ENCODE measurements at places on chromosomes 2 and 18.
A peak's percentile ranks its signal among the peaks of the same experiment; 100 is the strongest.

DNA sequence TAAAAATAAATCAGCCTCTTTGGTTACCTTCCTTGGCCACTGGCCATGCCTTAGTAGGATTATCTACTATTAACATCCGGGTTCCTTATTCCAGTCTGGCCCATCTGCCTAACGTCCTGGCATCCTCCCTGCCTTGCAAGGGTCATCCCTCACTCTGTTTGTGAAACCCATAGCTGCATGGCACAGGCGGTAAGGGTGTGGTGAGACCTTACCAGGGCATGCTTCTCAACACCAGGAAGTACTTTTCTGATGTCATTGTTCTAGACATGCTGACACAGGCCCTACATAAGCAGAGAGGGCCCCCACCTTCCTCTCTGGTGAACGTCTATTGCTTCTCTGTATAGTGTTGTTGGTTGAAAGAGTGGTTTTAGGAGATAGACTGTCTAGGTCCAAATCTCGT is 296.8 kb upstream of the SPRED2 start:
- no peak for DNase-seq

GRCh38 chr2:26300234-26300925 is 45.6 kb upstream of the SELENOI start:
- DNase-seq: no peak

GRCh38 chr2:240259201-240259923 is 118.9 kb upstream of the OTOS start:
- DNase-seq: no peak

GRCh38 chr2:73020657-73021370 is 50.7 kb downstream of the SFXN5 start:
- no peak for DNase-seq

- DNase-seq: no peak
Observed at GRCh38 chr18:46070232-46070631, 1.8 kb downstream of the PSTPIP2 start.

DNA sequence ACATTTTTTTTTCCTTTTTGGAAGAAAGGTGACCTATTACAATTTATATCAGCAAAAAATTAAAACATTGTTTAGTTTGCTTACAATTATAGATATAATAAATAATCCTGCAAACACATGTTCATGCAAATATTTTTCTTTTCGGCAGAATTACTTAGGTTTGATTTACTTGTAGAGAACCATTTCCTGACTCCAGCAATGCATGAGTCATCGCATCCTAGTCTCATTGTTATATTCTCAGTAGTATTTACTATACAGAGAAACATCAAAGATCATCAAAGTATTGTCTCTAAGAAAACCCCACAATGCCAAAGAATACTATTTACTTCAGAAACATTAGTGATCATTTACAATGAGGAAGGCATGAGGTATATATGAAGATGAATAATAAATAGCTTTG is 40.4 kb upstream of the MTIF2 start:
- no peak for DNase-seq

DNA sequence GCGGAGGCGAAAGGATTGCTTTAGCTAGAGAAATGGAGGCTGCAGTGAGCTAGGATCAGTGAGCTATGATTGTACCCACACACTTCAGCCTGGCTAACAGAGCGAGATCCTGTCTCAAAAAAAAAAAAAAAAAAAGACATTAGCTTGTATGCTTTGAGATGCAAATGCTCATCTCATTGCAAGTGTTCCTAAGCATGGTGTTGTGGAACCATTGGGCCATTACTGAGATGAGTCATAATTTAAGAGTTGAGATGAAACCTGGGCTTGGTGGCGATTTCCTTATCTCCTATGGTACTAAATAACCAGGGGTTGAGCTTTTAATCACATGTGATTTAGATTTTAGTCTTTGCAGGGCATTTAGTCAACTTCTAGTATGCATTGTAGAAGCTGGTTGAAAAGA is 2.2 kb downstream of the PLEKHA3 start:
- peak; percentile 5 for DNase-seq

- no peak for DNase-seq
Observed at GRCh38 chr18:11992096-11992790, 10.9 kb downstream of the IMPA2 start.

DNA sequence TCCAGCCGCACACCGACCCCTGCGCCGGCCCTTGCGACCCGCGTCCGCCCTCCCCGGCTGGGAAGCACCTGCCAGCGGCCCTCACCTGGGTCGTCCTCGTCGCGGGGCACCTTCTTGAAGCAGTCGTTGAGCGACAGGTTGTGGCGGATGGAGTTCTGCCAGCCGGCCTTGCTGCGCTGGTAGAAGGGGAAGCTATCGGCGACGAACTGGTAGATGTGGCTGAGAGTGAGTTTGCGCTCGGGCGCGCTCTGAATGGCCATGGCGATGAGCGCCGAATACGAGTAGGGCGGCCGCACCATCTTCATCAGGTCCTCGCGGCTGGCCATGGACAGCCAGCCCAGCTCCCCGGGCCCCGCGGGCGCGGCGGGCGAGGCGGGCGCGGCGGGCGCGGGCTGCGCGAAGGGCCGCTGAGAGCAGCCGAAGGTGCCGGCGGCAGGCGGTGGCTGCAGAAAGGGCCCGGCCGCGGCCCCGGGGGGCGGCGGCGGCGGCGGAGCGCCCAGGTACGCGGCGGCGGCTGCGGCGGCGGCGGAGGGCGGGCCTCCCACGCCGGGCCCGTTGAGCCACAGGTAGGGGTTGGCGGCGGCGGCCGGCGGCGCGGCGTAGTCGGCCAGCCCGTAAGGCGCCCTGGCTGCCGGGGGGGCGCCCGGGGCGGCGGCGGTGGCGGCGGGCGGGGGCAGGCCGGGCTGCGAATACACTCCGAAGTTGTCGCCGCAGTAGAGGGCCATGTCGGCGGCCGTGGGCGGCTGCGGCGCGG is 505 bp downstream of the FOXI3 start:
- no peak for DNase-seq
